ENCODE measurements at places on chromosomes 2 and 18. TPM values are rescaled to one million over a fixed set of nuclear protein-coding genes. Genes with fewer than 3 reads are reported as not detected.

- DNase-seq, result no peak
Observed at GRCh38 chr2:106851087-106851874, 34.7 kb downstream of the ST6GAL2 start.

GRCh38 chr2:100744589-100744988 is 75.3 kb upstream of the NPAS2 start:
- no peak for DNase-seq

DNA sequence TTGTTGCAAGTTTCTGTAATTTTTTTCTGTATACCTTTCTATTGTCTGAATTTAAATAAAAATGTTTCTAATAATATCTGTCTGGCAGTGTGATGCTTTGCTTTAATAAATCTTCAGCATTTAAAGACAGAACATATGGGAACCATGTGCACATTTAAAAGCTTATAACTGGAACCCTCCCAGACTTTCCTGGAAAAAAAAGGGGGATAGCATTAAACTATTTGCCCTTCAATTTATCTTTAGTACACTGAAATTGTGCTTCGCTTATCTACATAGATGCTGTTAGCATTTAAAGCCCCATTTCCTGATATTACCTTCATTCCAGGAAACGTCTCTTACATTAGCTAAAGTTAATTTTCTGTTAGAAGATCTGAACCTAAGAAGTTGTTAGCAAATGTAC is 64.6 kb downstream of the ZC3H6 start:
- DNase-seq, result no peak

DNA sequence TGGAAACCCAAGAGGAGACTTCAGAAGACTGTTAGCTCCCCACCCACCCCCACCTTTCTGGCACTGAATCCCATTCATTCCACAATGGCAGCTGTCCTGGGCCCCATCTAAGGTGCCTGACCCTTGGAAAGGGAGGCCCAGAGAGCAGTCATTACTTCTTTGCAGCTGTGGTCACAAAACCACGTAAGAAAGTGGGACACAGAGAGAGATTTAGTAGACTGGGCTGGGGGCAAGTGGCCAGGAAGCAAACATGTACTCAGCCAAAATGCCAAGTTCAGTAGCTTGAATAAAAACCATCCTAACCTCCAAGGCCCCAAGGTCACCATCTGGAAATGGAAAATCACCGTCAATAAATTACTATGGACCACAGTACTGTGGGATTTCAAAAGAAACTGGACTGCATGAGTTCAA is 381.4 kb downstream of the TNS1 start:
- no peak for DNase-seq

DNA sequence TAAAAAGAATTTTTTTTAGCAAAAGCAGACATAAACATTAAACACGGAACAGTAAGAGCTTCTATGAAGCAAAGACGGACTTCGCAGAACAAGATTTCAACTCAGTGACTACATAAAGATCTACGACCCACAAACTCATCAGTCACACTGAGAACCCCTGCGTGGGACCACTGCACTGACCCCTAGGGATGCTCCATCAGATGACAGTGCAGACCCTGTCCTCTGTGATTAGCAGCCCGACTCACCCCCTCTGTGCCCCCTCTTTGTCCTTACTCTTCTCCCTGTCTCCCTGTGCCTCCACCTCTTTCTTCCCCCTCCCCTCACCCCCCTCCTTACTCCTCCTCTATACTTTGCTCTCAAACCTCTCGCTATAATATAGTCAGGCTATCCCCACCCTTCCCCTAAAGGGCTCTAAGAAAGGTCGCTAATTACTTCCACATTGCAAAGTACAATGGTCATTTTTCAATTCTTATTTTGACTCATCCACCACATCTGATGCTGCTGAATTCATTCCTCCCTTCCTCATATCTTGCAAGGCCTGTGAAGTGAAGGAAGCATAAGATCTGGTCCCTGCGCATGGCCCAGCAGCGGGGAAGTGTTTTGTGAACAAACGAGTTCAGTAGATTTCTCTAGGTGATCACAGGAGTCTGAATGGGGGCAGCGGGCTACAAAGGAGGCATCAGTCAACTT is 89.3 kb downstream of the CABYR start:
- DNase-seq, result no peak

GRCh38 chr2:59779571-59779970 is 773.9 kb downstream of the BCL11A start:
- DNase-seq, result no peak

DNA sequence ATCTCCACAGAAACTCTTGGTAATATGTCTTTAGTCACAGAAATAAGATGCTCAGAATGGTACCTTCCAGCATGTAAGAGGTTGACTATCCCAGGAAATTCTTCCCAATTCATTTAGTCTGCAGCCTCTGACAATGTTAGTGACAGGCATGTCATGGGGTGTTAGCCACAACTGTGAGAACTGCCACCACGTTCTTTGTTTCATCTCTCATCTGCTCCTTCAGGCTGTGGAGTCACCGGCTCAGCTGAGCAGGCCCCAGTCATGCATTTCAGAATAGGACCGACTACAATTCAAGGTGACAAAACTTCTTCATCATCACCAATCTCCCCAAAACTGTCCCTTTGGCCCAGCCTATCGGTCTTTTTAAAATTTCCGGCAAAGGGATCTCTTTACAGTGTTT is 167.5 kb downstream of the AKAIN1 start:
- no peak for DNase-seq

- DNase-seq, result no peak
Observed at GRCh38 chr18:71725256-71725655, 818.9 kb downstream of the CBLN2 start.

DNA sequence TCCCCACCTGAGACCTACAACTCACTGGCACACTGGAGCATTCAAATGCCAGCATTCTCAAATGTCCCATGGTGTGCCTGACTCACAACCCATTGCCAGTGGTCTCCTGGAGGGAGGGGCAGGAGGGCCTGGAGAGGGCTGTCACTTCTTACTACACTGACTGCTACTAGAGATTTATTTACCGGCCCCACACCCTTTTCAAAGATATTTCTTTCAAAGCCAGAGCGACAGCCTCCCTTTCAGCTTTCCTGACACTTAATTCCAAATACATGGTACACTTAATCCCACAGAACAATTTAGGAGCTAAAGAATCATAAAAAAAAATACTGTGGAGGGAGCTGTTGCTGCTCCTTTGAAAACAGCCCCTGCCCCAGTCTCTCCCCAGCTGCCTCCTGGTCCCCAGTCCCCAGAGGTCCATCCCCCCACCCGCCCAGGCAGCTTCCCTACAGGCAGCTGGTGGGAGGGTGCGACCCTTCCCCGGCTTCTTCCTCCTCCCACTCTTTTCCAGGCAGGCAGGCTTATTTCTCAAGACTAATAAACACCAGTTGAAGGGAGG is 129.1 kb upstream of the SMAD2 start:
- DNase-seq, result no peak

DNA sequence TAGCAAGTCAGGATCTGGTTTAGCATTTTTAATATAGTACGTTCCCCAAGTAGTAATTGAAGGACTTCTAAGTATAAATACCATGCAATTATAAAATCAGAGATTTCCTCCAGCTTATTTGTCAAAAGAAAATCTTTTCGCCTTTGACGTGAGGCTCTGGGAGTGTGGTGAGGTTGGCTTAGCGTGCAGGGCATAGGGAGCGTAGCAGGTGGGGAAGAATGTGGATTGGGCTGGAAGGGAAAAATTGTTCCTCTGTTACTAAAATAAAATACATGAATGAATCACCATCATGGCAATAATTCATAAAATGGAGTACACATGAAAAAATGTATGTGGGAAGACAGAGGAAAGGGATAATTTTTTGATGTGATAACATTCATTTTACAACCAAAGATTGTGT is 5.4 kb upstream of the IL1RL2 start:
- DNase-seq, result no peak

- no peak for DNase-seq
Observed at GRCh38 chr2:53945538-53945937, 25.3 kb downstream of the PSME4 start.

- DNase-seq, result no peak
Observed at GRCh38 chr2:59888015-59888414, 665.4 kb downstream of the BCL11A start.

DNA sequence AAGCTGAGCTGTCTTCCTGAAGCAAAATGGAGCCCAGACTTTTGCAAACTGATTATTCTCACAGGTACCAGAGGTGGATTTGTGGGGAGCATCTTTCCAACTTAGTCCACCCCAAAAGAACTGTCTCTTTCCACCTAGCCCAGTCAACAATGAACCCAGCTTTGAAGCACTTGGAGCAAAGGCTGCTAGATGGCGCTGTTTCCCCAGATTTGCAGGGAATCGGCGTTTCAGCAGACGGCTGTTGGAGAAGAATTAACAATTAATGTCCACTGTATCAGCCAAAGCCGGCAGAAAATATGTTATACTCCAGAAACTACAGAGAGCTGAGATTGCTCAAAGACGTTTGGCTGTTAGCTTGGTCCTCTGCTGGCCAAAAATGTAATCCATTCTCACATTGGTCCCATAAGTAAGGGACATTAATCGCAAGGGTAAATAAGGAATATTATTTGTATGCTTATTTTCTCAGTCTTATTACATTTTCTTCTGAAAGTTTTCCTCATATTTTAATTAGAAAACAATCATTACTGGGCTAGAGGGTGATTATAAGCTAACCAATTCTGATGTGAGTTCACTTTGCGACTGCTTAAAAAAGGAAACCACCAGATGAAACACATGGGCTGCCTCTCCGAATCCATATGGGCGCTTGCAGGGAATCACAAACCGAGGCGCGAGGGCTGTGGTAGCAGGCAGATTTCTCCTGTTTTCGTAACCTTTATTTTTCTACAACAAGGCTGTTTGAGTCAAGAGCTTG is 423.8 kb upstream of the MEX3C start:
- DNase-seq, result no peak

DNA sequence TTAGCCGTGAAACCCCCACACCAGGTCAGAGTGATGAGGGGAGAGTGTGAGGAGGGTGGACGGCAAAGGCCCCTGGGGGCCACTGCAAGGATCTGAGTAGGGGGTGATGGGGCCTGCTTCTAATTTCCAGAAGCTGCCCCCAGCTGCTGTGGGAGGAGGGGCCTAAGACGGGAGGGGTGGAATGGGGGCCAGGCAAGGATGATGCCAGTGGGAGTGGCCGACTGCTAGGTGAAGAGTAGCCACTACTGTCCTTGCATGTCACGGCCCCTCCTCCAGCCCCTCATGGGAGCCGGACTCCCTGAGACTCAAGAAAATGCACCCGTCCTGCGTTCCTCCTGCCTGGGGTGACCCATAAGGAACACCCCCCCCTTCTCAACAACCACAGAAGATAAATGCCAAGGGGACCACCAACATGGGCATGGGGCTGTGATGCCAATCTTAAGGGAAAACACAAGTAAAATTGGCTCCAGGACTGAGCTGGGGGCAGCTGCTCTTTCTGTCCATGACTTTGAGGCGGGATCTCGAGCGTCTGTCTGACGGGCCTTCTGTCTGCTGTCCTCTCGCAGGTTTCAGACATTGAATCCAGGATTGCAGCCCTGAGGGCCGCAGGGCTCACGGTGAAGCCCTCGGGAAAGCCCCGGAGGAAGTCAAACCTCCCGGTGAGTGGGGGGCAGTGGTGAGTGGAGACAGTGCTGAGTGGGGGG is 24.2 kb upstream of the PRLH start:
- no peak for DNase-seq

DNA sequence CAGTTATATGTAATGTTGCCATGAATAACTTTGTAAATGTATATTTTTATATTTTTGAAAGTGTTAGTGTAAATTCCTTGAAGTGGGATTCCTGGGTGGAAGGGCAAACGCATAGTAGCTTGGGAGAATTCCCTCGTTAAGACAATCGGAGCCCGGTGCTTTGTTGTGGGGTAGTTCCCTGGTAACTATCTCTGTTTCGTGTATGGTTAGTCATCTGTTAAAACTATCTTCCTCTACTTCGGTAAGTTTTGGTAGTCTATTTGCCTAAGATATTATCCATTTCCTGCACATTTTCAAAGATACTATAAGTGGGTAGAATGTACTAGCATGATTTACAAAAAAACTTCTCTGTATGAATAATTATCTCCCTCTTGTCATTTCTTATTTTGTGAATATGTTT is 113.8 kb upstream of the NRXN1 start:
- DNase-seq, result no peak

DNA sequence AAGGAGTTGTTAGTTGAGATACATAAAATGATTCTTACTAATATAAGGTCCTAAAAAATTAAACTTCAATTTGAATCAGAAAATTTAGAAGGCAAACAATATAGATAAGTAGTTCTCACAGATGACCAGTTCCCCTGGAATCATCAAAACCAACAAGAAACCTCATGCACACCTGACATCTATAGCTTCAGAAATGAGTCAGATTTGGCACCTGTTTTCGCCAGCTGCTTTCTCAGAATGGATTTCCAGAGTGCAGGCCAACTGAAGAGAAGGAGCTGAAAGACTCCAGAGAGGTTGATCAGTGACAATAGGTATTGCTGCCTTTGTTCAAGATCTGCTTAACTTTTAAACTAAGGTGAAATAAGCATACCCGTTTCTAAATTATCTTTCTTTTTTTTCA is 192.4 kb downstream of the RDH14 start:
- DNase-seq, result no peak

- DNase-seq, result no peak
Observed at GRCh38 chr2:145351864-145352425, 832.0 kb upstream of the ZEB2 start.

- no peak for DNase-seq
Observed at GRCh38 chr2:194730266-194730665, 926.8 kb upstream of the SLC39A10 start.

DNA sequence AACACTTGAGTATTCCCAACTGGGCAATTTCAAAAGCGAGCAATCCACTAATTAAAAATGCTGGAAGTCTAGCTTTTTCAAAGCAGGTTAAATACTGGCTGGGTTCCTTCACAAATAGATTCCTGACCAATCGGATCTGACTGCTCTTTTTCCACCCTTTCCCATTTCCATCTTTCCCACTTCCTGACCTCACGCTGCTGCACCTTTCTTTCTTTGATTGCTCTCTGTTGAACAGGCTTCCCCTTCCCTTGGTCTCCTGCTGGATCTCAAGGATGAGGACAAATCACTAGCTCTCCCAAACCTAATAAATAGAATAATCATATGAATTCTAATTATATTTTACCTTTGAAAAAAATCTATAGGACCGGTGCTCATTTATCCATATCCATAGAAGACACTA is 121.2 kb downstream of the TCF4 start:
- DNase-seq, result no peak

GRCh38 chr18:44818668-44819403 is 138.1 kb downstream of the SETBP1 start:
- no peak for DNase-seq

DNA sequence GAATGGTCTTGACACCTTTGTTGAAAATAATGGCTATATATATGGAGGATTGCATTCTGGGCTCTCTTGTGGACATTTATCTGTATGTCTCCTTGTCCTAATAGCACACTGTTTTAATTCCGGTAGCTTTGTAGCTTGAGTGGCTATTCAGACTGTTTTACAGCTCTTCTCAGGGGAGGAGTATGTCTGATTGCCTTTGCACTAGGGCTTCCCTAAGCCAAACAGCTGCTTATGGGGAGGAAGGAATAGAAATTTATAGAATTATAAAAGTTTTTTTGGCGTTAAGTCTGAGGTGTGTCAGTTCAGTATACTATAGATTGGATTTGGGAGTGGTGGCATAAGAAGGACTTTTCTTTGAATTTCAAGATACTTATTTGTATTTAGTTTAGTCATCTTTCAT is 12.6 kb downstream of the SEH1L start:
- DNase-seq, result no peak

The CRIM1 gene
- total RNA-seq, result 194 TPM

The DOK6 gene
- total RNA-seq, result 4.6 TPM

The SRD5A2 gene
- not detected for total RNA-seq

The CNDP1 gene
- total RNA-seq, result not detected

The ZEB2 gene
- total RNA-seq, result 126 TPM

The TTN gene
- not detected for total RNA-seq

The TMEM200C gene
- total RNA-seq, result 2.1 TPM

Measured in osteocyte (in vitro differentiated cells).